ENCODE measurements at places on chromosomes 7 and 10.
A peak's percentile ranks its signal among the peaks of the same experiment; 100 is the strongest.

DNA sequence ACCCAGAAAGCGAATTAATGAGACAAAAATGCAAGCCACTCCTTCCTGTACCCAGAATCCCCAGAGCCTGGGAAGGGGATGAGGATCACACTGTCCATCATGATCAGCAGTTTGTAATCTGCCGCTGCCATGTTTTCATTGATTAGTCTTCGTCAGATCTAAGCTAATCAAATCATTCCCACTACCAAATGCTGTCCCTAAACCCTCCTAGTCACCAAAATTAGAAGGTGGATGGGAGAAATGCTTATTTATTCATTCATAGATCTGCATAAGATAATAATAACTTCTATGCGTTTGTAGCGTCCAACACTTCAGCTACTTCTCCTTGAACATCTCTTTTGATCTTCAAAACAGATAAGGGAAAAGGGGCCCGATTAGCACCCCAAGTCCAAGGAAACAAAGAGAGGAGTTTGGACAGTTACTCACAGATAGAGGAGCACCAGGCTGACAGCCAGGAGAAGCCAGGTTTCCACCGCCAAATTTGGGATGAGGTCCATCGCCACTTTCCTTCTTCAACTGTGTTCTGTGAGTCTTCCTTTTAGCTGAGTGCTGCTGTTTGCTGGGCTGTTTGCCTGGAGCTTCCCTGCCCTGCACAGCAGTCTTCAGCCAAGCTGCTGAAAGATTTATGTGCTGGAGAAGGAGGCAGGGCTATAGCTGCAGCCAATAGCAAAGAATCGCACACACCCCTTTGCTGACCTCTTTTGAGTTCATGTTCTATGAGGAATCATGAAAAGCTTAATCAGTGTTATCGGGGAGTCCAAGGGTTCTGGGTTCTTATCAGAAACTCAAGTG is at the start of gene CYP3A5:
Gene CYP3A5, minus strand, starts transcription at position 597 of the 792 bp plus-strand sequence. Its CDS starts 100 bp downstream, at position 497.
- DNase-seq, result no peak

GRCh38 chr10:84226616-84227015 is 1.3 kb upstream of the LRIT2 start:
- DNase-seq, result no peak

DNA sequence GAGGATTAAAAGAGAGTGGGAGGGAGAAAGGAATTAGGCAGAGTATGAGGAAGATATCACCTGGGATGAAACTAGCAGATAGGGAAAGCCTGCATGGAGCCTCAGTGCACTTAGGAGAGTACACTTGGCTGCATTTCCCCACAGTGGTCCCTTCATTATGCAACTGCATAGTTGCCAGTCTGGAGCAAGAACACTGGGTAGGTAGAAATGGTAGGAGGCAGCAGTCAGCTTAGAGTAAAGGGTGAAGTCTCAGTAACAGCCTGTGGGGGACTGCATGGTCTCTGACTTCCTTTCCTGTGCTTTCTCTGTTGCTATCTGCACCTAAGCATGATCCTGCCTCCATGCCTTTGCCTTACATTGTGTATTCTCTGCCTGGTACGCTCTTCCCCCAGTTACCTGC is 14.0 kb upstream of the PCGF5 start:
- DNase-seq, result no peak

DNA sequence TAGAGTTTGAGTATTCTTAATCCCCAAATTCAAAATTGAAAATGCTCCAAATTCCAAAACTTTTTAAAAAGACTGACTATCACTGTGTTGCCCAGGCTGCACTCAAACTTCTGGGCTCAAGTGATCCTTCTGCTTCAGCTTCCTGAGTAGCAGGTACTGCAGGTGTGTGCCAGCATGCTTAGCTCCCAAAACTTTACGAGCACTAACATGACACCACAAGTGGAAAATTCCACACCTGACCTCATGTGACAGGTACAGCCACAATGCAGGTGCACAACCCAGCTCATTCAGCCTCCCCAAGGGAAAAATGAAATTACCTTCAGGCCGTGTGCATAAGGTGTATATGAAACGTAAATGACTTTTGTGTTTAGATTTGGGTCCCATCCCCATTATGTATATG is 16.5 kb downstream of the CDC123 start:
- DNase-seq, result peak; percentile 16

DNA sequence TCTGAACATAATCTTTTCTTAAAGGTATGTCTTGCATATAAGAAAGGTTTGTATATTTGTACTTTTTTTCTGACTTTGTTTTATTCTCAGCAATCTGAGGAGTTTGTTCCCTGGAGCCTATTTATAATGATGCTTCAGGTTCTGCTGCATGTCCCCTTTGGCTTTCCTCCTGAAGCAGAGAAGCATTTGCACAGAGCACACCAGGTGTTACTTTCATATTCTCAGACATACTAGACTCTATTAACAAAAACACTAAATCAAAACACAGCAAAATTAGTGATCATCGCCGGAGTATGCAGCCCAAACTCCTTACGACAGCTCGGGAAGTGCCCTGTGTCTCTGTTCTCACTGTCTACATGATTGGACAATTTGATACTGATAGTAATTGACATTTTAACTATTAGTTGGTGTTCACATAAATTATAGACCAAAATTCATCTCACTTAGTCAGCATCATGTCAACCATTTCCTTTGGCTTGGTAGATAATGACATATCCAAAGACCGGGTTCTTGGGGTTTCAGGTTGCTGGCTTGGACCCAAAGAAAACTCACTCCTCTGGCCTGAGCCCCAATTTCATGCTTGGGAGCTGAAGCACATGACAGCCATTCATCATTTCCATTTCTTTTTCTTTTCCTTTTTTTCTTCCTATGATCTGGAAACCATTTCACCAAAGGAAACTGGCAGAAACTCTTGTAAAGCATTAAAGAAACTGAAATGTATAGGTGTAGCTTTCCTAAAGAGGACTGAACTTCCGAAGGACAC is 400.1 kb upstream of the NRP1 start:
- no peak for DNase-seq

DNA sequence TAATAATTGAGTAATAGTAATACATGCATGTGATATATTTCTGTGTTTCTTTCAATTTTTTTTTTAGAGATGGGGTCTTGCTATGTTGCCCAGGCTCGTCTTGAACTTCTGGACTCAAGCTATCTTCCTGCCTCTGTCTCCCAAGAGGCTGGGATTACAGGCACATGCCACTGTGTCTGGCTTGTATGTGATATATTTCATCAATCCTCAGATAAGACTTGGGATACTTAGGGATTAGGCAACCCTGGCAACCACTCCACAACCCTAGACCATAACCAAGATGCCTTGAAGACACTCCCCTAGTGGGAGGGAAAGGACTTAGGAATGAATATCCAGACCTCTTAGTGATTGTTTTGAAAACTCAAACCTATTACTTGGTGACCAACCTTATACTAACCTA is 154.8 kb downstream of the CCDC3 start:
- DNase-seq, result no peak

- DNase-seq, result no peak
These were observed 370.3 kb upstream of the NFE2L3 start for GRCh38 chr7:25781704-25782103.

GRCh38 chr10:131688304-131688703 is 212.5 kb upstream of the PPP2R2D start:
- DNase-seq, result no peak

All from NCI-H2107 (cell line).